ENCODE measurements at places on chromosomes 3 and 15.

GRCh38 chr3:139721370-139721769, 43.6 kb upstream of the NMNAT3 start:
- no peak for DNase-seq

GRCh38 chr3:30615615-30616346, 9.4 kb downstream of the TGFBR2 start:
- DNase-seq: no peak

DNA sequence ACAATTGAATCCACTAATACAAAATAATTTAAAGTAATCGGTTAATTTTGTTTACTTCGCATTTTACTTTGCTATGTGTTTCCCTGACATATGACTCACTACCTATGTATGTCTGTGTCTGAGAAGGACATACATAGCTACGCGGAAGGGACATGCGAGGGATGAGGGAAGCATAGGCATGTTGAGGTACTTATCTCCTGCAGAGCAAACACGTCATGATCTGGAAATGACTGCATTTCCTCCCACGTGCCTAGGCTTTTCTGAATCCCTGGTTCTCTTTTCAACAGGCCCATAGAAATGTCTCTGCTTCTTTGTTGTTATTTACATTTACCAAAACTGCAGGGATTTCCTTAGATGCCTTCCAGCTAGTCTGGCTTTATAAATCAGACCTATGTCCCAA, 27.5 kb downstream of the ALCAM start:
- DNase-seq: no peak

DNA sequence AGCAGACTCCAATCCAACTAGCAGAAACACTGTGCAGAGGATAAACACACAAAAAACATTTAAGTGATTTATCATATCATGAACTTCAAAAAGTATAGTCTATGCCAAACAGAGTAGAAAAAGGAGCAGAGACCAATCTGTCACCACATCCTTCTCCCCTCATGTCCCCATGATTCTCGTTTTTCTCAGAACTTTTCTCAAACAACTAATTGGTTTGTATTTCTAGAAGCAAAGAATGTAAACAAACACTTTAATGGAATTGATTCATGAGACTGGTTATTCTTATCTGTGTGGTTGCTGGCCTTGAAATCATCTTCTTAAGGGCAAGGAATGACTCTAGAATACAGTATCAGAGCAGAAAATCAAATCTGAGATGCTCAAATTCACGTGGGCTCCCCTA, 294.2 kb upstream of the THBS1 start:
- no peak for DNase-seq

DNA sequence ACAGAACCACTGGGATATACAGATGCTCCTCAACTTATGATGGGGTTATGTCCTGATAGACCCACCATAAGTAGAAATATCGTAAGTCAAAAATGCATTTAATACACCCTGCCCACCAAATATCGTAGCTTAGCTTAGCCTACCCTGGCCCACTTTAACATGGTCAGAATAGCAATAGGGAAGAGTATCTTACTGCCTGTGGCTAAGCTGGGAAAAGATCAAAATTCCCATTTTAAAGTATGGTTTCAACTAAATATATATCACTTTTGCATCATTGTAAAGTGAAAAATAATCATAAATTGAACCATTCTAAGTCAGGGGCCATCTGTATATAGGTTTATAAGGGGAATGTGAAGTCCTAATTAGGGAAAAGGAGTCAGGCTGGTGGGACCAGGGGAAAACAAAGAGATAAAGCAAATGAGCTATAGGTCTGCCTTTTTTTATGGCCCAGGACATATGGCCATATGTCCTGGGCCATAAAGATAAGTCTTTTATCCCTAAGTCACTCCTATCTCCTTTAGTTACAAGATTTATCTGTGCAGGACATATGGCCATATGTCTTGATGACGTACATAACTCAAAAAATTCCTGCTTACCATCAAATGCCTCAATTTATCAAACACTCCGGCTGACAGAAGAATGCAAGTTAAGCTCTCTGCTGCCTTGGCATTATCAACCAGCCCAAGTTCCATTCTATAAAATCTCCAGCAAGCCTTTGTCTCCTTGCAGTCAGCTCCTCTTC, 11.2 kb downstream of the RTP3 start:
- DNase-seq: no peak

DNA sequence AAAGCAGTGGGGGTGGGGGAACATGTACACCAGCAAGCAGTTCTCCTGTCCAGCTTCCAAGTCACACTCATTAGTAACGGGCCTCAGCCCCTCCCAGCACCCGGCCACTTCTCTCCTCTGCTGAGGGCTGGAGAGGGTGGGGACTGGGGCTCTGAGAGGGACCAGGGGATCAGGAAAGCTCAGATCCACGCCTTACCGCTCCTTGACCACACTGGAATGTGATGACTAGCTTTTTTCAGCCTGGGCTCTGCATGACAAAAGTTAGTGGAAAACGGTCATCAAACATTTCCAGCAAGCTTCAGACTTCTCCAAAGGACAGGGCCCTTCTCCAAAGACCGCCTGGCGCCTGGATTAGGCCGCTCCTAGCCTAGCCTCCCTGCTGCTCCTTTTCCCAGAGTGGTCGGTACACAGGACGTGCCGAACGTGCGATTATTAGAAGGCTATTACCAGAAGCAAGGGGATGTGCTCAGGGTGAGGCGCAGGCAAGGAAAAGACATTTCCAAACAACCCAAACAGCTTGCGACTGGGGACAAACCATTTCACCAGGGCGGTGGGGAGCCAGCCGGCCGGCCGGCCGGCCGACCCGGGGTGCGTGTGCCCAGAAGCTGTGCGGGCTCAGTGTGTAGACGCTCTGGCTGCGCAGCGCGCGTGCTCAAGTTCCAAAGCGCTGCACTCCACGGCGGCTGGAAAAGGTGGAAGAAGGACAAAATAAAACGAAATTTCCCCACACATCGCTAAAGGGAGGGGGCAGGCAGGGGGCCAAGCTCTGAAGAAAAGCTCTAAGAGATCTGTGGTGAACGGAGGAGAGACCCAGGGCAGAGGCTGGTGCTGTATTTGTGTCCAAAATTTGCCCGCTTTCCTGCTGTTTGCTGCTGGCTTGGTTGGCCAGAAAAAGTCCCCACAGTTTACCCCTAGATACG, 51.0 kb upstream of the SSR3 start:
- peak; percentile 15 for DNase-seq

DNA sequence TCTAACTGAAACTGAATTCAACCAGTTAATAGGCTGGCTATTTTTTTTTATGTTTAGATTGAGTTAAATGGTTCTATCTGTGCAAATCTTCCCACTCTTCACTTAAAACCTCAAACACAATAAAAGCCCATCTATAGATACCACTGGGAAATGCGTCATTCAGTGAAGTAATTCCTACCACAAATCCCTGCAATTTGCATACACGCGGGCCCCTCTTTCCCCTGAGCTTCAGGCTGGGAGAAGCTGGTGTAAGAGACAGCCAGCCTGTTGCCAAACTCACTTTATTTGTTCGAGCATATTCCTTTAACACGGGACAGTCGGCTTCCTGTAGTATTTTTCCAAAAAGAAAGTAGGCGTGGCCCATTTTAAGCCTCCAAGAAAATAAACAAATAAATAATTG, 26.0 kb upstream of the MCTP2 start:
- DNase-seq: no peak

DNA sequence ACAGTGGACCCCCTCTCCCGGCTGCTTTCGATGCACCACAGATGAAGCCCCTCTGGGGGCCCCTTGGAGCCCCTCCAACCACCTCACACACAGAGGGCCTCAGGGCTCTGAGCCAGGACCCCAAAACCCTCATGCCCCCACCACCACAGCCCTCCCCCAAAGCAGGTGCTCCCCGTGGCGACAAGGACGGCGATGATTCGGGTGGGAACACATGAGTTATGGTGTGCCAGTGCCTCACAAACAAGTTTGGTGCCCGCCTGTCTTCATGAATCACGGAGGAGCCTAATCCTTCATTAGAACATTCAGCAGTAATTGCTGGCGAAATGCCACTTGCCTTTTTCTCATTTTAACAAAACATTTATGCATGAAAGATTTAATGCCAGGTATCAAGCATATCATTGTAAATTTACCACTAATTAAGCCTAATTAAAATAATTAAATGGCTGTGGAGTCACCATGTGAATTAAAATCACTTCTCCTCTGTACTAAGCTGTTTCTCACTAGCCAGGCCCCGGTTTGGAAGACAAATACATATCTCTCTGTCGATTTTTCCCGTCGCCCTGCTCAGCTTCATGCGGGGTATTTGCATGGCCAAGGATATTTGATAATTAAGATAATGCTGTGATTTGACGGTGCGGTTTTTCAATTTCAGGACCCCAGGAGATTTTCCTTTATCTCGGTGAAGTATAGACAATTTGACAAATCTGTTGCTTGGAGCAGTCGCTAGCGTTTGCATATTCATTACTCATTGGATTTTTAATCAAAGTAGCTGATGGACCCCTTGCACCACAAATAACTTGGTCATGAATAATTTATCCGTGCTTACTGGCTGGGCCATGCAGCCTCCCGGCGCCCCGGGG, 157.0 kb downstream of the TLE3 start:
- DNase-seq: no peak

GRCh38 chr3:181561139-181562031, 150.3 kb upstream of the SOX2 start:
- DNase-seq: no peak

DNA sequence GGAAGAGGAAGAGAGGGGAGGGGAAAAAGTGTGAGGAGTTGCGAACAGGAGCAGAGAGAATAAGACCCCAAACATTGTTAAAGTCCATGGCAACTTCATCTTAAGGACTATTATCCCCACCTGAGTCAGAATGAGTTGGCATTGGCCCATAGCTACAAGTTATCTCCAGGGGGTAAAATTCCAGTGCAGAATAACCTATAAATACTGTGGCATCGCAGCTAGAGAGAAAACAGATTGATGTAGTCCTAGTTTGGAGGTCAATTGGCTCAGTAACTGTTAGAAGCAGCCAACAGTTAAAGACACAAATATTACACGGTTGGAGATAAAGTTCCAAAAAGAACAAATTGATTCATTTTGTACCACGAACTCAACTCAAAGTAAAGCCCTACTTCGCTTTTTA, 313.9 kb upstream of the CCDC54 start:
- no peak for DNase-seq

- DNase-seq: peak; percentile 35
Measured at GRCh38 chr3:115186351-115187148, 39.5 kb upstream of the ZBTB20 start.

- no peak for DNase-seq
Measured at GRCh38 chr15:67341539-67341938, 87.0 kb downstream of the IQCH start.

- no peak for DNase-seq
Measured at GRCh38 chr3:23913873-23914743, 2.7 kb downstream of the NKIRAS1 start.

DNA sequence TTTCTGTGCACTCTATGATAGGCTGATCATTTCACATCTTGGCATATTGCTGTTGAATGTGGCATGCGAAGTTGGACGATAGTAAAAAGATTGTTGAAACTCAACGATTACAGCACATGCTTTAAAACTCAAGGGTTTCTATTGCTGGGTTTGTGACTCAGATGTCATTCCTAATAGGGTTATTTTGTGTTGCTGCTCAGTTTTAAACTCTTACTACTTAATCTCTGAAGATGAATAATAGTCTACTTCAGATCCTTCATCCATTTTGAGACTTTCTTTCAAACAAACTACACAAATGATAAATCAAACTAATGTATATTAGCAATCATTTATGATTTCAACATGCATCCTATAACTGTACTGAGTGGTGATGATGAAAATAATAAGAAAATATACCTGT, 71.3 kb upstream of the MBNL1 start:
- peak; percentile 41 for DNase-seq

GRCh38 chr3:122690096-122690495, 9.5 kb downstream of the PARP14 start:
- no peak for DNase-seq

- DNase-seq: peak; percentile 35
Measured at GRCh38 chr3:150605998-150606641, 3.0 kb downstream of the SELENOT start.

GRCh38 chr3:37980462-37981347, 9.9 kb upstream of the VILL start:
- no peak for DNase-seq

DNA sequence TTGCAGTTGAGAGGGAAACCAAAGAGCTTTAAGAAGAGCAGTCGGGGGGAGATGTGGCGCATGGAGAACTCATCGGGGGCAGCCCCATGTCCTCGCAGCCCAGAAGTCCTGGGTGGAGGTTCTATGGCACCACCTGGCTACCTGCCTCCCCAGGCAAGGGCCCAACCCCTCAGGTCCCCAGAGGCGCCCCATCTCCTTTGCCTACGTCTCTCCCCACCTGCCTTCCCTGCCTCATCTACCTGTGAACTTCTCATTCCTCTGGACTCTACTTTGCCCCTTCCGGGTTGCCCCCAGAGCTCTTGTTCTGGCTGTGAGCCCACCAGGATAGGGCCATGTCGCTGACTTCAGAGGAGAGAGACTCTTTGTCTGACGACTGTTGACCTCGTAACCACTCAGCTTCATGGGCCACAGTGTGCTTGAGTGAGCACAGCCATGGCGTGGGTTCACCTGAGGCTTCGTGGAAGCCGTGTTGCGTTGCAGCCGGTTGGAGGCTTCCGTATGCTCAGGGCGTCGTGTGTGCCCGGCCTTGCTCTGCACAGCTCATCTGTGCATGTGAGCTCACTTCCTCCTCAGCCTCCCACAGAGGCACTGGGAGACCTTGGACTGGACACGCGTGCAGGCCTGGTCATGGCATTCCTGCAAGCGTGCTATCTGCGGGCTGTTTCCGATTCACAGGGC, 13.4 kb downstream of the APBA2 start:
- DNase-seq: no peak

GRCh38 chr15:90883976-90884718, at the start of gene FES:
Gene FES (plus strand): TSS chr15:90884504. CDS start chr15:90885046, 542 bp downstream.
- peak; percentile 36 for DNase-seq

All from GM06990 (cell line).